HepG2 (cell line): ENCODE measurements at places on chromosomes 6 and 20.

- no peak for DNase-seq
These were observed 340.4 kb downstream of the CDC5L start for GRCh38 chr6:44727651-44728630.

- DNase-seq = no peak
These were observed 286.2 kb downstream of the PREX1 start for GRCh38 chr20:48541581-48542071.

- no peak for DNase-seq
These were observed 13.4 kb downstream of the KCNG1 start for GRCh38 chr20:51009303-51010042.

DNA sequence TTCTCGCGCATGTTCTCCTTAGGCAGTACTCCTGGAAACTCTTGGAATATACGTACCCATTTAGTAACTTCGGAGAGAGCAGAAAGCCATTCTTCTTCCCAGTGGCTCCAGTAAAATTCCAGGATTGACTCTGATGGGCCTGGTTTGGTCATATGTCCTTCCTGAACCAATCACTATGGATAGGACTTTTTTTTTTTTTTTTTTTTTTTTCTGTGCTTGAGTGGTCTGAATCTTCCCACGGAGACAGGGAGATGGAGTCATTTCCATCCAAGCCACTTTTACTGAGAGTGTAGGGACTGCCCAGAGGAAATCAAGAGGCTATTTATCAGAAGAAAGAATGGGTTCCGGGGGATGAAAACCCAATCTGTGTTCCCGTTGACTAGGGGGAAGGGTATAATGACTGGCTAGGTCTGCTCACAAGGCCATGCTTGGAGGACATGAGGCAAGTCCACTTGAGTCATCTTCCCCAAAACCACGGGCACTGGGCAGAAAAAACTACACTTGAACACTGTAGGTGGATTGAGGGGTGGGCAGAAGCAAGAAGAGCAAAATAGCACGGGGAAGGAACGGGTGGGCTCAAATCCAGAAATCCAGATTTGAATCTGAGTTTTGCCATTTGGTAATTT, 35.4 kb upstream of the MRPS18A start:
- DNase-seq = no peak

- DNase-seq = no peak
These were observed 182.4 kb downstream of the MCHR2 start for GRCh38 chr6:99811636-99812035.

- peak; percentile 60 for DNase-seq
These were observed 72.0 kb downstream of the DST start for GRCh38 chr6:56570413-56571359.

GRCh38 chr20:47506335-47506734, 4.6 kb downstream of the NCOA3 start:
- DNase-seq = no peak
